ENCODE measurements at places on chromosomes 3 and 15.

DNA sequence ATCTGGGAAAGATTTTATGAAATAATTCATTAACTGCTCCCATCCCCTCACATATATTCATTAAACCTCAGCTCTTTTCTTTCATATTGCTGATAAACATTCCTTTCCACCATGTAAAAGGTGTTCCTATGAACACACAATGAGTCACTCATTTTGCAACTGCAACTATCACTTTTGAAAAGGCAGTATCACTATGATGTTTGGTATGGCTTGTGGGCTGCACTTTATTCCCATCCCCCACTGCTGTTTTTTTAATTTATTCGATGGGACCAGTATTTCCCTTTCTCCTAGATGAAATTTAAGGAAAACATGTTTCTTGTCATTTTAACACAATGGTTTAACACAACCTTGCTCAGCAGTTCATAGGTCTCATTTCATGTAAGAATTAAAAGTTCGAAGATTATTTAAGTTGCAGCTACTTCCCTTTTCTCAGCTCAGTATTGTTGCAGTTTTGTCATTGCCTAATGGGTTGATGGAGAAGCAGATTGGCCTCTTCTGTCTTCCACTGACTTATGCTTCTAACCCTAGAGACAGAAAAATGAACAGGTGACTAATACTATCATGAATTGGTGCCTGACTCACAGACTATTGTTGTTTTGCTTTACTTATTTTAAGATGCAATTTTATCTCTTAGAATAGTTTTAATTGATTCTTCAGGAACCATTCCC, 280.3 kb downstream of the ZPLD1 start:
- DNase-seq, result no peak

DNA sequence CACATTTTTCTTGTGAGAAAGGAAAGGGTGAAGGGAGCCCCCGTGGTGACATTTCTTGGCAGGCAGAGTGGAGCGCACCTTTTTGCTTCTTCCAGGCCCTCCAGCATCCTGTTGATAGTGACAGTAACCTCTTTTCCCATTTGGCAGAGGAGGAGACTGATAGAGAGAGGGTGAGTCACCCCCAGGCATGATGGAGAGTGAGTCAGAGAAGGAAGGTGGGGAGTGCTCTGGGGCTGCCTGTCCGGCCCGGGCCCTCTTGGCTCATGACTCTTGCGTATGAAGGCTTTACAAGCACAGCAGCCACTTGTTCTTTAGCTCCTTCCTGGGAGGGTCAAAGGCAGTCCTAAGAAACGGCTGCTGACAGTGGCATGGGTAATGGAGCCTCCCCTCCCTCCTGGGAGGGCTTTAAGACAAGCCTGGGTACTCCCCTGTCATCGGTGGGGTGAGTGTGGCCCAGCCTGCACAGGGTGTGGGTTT, 16.0 kb downstream of the ANKRD63 start:
- DNase-seq, result no peak

DNA sequence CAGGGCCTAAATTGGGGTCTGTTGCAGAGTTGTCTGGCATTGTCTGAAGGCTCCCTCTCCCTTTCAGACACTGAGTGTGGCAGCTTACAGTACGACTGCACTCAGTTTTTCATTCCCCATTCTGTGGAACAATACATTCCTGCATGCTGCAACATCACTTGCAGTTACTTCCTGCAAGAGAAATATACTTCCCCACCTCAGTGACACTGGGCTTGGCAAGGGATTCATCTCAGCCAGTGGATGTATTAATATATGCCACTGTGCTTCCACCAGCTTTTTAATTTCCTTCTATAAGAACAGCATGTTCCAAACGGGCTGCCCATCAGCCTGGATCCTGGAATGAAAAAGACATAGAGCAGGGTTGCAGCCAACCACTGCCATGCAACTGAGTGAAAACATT, 23.1 kb downstream of the B3GALNT1 start:
- DNase-seq, result no peak

DNA sequence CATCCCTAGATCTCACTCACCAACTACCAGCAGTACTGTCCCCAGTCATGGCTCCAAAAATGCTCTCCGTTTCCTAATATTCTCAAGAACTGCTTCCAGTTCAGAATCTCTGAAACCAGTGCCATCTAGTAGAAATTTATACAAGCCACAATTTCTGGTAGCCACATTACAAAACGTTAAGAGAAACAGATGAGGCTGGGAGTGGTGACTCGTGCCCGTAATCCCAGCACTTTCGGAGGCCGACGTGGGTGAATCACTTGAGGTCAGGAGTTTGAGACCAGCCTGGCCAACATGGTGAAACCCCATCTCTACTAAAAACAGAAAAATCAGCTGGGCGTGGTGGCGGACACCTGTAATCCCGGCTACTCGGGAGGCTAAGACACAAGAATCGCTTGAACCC, 78.4 kb upstream of the RAD18 start:
- DNase-seq, result no peak

DNA sequence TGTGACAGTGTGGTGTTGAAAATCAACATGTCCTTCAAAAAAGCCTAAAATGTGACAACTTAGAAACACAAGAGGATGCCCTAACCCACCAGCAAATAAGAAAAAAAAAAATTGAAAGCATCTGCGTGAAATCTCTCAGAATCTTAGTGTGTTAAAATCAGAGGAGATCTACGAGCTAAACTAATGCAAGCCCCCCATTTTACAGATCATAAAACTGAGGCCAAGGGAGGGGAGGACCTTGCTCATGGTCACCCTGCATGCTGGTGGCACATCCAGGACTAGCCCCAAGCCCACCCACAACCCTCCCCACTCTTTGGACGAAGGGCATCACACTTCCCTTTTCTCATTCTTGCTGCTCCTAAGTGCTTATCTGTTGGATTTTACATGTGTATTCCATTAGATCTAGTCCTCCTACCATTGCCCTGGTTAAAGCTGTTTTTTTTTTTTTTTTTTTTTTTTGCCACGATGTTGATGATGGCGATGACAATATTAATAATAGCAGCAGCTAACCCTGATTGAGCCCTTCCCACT, 29.1 kb upstream of the NOX5 start:
- DNase-seq, result no peak

- DNase-seq, result no peak
Observed at GRCh38 chr3:151483961-151484520, 23.2 kb upstream of the IGSF10 start.

GRCh38 chr3:162643245-162643644, 1146.6 kb downstream of the OTOL1 start:
- DNase-seq, result no peak

Measured in stimulated activated CD8-positive, alpha-beta memory T cell treated with anti-CD3 and anti-CD28 coated beads, Interleukin-12 subunit alpha, Interleukin-12 subunit beta, amount 100 ng/mL, for 1 hour (primary cell).